Nephron progenitor cell (in vitro differentiated cells): ENCODE measurements at places on chromosomes 16 and 17.

- DNase-seq: no peak
Observed at GRCh38 chr17:47106130-47106529, 83.0 kb downstream of the CDC27 start.

- DNase-seq: no peak
Observed at GRCh38 chr17:73474370-73474988, 162.7 kb upstream of the CDC42EP4 start.

DNA sequence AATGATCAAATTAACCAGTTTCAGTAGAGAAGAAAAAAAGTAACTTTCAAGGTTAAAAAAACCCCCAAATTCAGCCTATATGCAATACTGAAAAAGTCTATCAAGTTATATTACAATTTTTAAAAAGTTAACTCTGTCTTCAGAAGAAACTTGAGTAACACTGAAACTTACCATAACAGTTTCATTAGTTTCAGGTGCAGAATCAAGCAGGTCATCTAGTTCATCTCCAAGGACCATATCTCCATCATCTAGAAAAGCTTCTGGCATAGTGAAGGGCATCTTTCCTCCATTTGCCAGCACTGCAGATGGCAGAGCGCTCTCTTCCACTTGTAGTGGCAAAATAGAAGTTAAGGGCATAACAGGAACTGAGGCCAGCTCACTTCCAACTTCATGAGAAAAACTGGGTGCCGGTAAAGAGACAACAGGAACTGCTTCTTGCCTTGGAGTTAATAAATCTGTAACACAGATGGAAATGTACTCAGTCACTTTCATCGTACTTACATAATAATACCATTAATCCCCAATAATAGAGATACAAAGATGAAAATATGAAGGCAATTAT is 22.9 kb downstream of the ZC3H7A start:
- no peak for DNase-seq

DNA sequence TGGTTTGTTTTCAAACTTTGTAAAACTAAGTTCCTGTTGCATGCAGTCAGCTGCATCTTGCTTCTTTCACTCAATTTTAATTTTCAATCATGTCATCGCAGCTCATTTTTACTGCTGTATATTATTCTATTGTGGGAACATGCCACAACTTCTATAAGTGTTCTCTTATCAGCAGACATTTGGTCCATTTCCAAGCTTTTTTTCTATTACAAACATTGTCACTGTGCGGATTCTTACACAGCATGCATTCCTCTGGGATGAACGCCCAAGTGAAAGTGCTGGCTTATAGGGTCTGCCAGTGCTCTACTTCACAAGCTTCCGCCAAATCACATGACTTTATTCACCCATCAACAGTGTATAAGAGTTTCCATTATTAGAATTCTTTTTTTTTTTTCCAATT is 22.7 kb downstream of the GINS3 start:
- DNase-seq: no peak

DNA sequence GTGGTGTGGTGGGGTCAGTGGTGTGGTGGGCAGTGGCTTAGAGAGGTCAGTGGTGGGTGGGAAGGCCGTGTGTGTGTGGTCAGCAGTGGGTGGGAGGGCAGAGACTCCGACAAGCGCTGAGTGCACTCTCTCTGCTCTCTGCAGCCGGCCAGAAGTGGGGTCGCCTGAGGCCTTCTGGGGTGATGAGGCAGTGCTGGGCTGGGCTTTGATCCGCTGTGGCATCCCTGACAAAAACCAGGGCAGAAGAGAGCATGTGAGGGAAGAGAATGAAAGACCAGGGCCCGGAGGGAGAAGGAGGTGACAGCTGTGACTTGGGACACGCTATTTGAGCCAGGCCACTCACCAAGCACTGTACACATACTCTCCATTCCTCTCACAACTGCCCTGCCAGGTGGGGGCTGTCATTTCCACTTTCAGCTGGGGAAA is 50.8 kb downstream of the NKD1 start:
- no peak for DNase-seq

DNA sequence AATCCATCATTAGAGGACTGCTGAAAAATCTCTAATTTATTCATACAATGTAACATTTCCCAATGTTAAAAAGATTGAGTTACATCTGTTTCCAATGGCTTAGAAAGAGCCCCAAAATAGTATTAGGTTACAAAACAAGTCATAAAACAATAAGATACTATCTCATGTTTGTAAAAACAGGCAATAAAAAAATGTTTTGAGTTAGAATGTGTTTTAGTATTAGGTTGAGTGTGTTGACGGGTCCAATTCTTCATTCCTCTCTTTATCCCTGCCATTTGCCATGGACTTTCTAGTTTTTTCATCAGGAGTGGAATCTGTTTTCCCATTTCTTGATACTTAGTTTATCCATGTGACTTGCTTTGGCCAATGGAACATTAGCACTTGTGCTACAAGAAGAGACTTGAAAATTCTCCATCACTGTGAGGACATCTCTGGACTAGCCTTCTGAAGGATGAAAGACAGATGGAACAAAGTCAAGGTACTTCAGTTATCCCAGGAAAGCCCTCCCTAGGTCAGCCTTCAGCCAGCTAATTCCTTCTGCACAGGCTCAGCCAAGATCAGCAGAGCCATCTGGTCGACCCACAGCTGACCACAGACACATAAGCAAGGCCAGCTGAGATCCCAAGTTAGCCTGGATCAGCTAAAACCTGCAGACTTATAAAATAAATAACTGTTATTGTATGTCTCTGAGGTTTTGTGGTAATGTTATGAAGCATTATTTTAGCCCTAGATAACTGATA is 83.3 kb downstream of the HS3ST3A1 start:
- DNase-seq: no peak
